ENCODE measurements at places on chromosomes 2 and 18.

- no peak for DNase-seq
These were observed 29.8 kb downstream of the PXDN start for GRCh38 chr2:1714291-1715064.

GRCh38 chr2:242019344-242019743 is 149.8 kb downstream of the RTP5 start:
- DNase-seq, result no peak

DNA sequence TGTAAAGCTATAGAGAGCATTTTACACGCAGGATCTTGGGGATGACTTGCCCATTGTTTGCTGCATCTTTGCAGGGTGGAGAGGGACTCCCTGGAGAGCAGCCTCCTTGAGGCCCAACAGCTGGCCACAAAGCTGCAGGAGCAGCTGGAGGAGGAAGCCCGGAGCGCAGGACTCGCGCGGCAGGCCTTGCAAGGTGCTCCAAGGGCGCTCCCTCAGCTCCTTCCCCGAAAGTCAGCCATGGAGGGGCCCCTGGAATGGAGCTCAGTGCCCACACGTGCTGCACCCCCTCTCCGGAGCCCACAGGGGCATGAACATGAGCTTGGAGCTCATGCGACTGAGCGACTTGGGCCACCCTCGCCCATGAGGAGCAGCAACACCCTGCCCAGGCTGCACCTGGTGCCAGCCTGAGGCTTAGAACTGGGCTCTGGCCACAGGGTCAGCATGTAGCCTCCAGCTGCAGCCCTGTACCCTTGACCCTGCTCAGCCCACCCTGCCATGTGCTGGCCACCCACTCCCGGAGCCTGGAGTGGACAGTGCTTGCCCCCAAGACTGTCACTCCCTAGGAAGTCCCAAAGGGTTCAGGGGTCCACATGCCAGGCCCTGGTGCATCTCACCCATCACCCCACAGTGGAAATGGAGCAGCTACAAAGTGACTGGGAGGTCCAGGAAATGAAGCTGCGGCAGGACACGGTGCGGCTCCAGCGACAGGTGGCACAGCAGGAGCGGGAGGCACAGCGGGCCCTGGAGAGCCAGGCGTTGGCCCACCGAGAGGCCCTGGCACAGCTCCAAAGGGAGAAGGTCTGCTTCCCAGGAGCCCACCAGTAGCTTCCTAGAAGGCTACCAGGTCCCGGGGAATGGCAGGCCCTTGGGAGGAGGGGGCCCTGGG is 43.0 kb downstream of the CROCC2 start:
- no peak for DNase-seq

- no peak for DNase-seq
These were observed 11.8 kb upstream of the SULT1C3 start for GRCh38 chr2:108228006-108228405.

DNA sequence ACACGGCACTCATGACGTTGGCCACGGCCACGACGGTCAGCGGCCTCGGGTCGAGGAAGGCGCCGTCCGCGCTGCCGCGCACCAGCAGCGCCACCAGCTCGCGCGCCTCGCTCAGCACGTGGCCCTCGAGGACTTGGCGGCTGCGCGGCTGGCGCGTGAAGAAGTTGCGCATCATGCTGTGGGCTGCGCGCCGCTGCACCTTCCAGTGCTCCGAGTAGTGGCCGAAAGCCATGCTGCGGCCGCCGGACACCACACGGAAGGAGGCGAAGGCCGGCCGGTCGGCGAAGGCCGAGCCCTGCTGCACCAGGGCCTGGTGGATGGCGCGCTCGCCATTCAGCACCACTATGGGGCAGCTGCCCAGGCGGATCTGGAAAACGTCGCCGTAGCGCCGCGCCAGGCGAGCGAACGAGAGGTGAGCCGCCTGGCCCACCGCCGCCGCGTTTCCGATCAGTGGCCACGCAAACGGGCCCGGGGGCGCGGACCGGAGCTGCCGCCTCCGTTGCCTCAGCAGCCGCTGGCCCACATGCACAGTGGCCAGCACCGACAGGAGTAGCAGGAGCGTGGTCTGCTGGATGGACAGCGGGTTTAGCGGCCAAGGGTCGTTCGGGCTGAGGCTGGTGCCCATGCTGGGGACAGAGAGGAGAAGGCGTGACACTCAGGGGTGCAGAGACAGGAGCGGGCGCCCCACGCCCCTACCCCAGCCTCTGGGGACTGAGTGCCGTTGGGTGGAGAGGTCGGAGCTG is 1.0 kb downstream of the CYP1B1 start:
- DNase-seq, result no peak
